Mesothelial cell of epicardium (in vitro differentiated cells): ENCODE measurements at places on chromosomes 2 and 18. TPM values are rescaled to one million over a fixed set of nuclear protein-coding genes. Genes with fewer than 3 reads are reported as not detected.

DNA sequence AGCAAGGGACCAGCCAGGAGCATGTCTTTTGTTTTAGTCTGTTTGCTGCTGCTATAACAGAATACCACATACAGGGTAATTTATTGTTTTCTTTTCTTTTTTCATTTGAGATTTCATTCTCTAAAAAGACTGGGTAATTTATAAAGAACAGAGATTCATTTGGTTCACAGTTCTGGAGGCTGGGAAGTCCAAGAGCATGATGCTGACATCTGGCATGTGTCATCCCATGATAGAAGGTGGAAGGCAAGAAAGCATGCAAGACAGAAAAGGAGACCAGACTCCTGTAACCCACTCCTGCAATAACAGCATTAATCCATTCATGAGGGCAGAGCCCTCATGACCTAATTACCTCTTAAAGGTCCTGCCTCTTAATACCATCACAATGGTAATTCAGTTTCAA lies 14.8 kb downstream of the SGO2 start:
- DNase-seq, result no peak

- DNase-seq, result no peak
Measured at GRCh38 chr18:1965541-1965940, 605.8 kb downstream of the METTL4 start.

DNA sequence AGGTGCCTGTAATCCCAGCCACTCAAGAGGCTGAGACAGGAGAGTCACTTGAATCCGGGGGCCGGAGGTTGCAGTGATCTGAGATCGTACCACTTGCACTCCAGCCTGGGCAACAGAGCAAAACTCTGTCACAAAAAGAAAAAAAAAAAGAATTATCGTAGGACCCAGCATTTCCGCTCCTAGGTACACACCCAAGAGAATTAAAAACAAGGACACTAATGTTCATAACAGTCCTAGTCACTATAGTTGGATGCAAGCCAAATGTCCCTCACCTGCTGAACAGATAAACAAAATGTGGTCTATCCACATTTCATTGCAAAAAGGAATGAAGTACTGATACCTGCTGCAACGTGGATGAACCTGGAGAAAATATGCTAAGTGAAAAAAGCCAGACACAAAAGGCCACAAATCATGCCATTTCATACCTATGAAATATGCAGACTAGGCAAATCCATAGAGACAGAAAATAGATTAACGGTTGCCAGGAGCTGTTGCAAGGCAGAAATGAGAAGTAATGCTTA lies 21.2 kb downstream of the ADRA2B start:
- DNase-seq, result no peak

DNA sequence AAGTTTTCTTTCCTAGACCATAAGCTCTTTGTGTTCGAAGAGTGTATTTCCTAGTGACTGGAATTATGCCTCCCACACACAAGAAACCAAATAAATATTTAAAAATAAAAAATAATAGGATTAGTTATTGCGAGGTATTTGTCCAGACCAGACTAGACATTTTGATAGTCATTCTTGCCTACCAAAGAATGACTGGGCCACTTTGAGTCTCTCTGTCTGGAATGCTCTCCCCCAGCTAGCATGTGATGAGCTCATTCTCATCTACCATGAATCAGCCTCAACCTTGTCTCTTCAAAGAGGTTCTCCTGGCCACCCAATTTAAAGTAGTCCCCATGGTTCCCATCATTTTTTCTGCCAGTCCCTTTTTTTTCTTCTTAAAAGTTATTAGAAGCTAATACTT lies 13.9 kb upstream of the DSC1 start:
- no peak for DNase-seq

GRCh38 chr2:7052404-7052803 lies 135.2 kb downstream of the RNF144A start:
- DNase-seq, result no peak

- no peak for DNase-seq
Measured at GRCh38 chr2:172374318-172375240, 52.8 kb upstream of the ITGA6 start.

- DNase-seq, result no peak
Measured at GRCh38 chr2:101759162-101759561, 61.7 kb downstream of the MAP4K4 start.

- DNase-seq, result no peak
Measured at GRCh38 chr2:24690524-24690923, 102.7 kb downstream of the PTRHD1 start.

The TNFRSF11A gene
- 0.38 to 0.89 TPM (median 0.83 TPM) in 3 replicates for total RNA-seq

The LRP1B gene
- 1.7 to 1.9 TPM (median 1.8 TPM) in 3 replicates for total RNA-seq

The ACOXL gene
- 0.20 to 0.44 TPM (median 0.25 TPM) in 3 replicates for total RNA-seq

The OTOS gene
- total RNA-seq, result not detected in 3 replicates
